RPMI7951 (cell line): ENCODE measurements at places on chromosomes 4 and X.

- DNase-seq: no peak
Measured at GRCh38 chrX:55663584-55663983, 40.4 kb downstream of the FOXR2 start.

- DNase-seq: no peak
Measured at GRCh38 chr4:125390727-125391126, 76.0 kb downstream of the FAT4 start.

DNA sequence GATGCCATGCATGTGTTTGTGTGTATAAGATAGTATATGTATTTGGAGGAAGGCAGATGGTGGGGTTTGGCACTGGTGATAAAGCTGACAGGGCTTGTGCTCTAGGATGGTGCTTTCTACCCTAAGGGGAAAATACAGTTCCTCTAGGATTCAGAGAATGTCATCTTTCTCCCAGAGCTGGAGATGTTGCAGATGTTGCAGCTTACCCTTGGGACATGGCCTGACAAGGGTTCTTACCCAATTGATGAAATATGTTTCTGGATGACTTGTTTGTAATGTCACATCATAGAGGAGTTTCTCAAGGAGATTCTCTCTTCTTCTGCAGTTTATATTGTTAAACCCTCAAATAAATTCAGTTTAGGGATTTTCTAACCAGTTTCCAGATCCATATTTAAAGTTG lies 52.5 kb upstream of the PITX2 start:
- DNase-seq: no peak

DNA sequence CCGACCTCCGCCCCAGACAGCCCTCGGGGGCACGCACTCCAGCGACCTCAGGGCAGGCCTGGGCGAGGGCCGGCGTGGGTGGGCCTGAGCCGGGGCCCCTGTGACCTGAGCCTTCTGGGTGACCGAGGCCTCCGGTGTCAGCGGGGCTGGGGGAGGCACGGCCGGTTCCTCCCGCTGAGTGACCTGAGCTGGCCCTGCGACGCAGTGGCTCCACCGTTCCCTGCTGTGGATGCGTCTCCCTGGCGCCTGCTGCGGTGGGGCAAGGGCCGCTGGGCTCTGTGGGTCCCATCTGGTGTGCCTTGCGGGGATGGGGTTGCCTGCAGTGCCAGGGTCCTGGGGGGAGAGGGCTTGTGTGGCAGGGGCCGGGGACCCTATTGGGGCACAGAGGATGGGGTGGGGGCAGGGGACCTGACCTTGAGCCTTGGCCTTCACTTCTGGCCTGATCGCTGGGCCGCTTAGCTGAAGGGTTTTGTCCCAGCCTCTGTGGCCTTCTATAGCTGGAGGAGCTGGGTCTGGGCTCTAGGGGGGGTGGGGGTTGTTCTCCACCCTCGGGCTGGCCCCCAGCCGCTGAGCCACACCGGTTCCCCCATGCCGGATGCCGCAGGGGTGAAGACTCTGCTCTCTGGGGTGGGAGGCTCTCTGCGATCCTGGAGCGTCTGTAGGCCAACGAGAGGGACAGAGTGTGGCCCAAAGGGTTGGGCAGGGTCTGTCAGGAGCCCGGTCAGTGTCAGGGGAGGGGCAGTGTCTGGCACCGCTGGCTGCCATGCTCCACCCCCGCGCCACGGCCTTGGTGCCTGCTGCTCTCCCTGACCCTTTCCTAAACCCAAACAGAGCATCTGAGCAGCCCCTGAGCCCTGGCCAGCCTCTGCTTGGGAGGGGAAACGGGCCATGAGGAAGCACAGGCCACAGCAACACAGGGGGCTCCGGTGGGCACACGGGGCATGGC lies 2.3 kb downstream of the NAT8L start:
- DNase-seq: no peak

GRCh38 chr4:71130827-71131603 lies 137.6 kb downstream of the DCK start:
- peak; percentile 30 for DNase-seq

GRCh38 chrX:41728125-41728524 lies 4.1 kb downstream of the GPR82 start:
- DNase-seq: no peak
